ENCODE measurements at places on chromosomes 7 and 10. TPM values are rescaled to one million over a fixed set of nuclear protein-coding genes. Genes with fewer than 3 reads are reported as not detected.

- H3K27me3 ChIP-seq, result peaks cover 25% of the 10 kb centered on the region
- H3K4me1 ChIP-seq, result peaks cover 2% of the 10 kb centered on the region
- H3K36me3 ChIP-seq, result no peaks in the 10 kb centered on the region
- DNase-seq, result no peak
- no peak overlapping the region for H3K4me3 ChIP-seq
- no peak overlapping the region for H3K27ac ChIP-seq
Measured at GRCh38 chr10:2888403-2889004, 178.8 kb upstream of the PFKP start.

The ALOX5 gene
- 66.6 TPM for total RNA-seq

DNA sequence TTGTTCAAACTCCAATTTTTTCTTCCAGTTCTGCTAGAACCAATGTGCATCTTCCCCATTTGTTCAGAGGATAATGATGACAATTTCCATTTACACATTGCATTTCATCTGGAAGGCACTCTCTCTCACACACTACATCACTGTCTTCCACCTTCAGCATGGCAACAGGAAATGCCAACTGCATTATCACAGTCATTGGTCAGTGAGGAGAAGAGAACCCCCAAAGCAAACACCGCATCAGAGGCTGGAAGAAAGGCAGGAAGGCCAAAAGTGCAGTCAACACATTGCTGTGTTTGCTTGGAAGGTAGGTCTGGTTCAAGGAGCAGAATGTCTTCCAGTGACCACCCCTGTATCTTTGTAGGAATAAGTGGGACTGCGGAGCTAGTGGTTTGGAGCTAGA is 192.2 kb upstream of the RHOBTB1 start:
- no peak for DNase-seq
- H3K27me3 ChIP-seq, result peaks cover 21% of the 10 kb centered on the region
- no peak overlapping the region for H3K4me3 ChIP-seq
- H3K4me1 ChIP-seq, result peaks cover 2% of the 10 kb centered on the region

The NANOS1 gene
- 0.15 TPM for total RNA-seq

The HMX3 gene
- total RNA-seq, result 0.39 TPM

The CYP2C8 gene
- 0.21 TPM for total RNA-seq

- no peaks in the 10 kb centered on the region for H3K27me3 ChIP-seq
- no peak overlapping the region for H3K4me3 ChIP-seq
- no peak for DNase-seq
- H3K4me1 ChIP-seq, result peaks cover 4% of the 10 kb centered on the region
- H3K27ac ChIP-seq, result no peak overlapping the region
Measured at GRCh38 chr10:113099431-113100183, 149.6 kb downstream of the TCF7L2 start.

DNA sequence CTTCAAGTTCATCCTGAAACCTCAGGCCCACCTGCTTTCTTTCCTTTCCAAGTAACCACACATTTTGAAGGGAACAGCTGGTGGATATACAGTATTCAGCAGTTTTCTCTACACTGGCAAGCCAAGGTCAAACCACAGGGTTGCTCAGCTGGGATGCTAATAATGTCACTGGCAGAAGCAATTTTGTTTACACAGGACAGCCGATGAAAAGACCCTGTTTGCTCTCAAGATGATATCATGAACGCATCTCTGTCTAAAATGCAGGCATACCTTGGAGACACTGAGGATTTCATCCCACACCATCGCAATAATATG is 186.2 kb downstream of the USP6NL start:
- no peak overlapping the region for H3K27ac ChIP-seq
- H3K4me1 ChIP-seq, result peaks cover 7% of the 10 kb centered on the region
- no peaks in the 10 kb centered on the region for H3K27me3 ChIP-seq
- no peak overlapping the region for H3K4me3 ChIP-seq
- H3K36me3 ChIP-seq, result peaks cover under 1% of the 10 kb centered on the region
- DNase-seq, result no peak

DNA sequence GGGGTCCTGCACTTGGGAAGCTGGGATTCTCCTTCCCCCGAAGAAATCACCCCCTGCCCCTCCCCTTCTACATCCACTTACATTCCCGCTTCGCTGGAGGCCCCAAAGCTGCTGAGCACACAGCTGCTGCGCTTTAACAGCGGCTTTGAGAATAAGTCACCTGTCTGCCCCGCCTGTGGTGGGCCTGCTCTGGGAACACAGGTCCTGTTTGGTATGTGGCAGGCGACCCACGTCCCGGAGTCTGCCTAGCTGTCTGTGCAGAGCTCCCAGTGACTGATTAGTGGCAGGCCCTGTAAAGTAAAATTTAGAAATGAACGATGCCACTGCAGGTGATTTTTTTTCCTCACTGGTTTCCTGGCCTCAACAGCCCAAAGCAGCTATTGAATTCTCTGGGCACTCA is 47.0 kb downstream of the CDH23 start:
- DNase-seq, result no peak
- H3K36me3 ChIP-seq, result no peaks in the 10 kb centered on the region
- H3K4me1 ChIP-seq, result no peaks in the 10 kb centered on the region

The NOLC1 gene
- 46.1 TPM for total RNA-seq

The PLAU gene
- total RNA-seq, result 0.42 TPM
